NCI-H524 (cell line): ENCODE measurements at places on chromosomes 5 and 9.

- peak; percentile 49 for DNase-seq
Measured at GRCh38 chr9:124661271-124661670, 109.8 kb downstream of the NR6A1 start.

DNA sequence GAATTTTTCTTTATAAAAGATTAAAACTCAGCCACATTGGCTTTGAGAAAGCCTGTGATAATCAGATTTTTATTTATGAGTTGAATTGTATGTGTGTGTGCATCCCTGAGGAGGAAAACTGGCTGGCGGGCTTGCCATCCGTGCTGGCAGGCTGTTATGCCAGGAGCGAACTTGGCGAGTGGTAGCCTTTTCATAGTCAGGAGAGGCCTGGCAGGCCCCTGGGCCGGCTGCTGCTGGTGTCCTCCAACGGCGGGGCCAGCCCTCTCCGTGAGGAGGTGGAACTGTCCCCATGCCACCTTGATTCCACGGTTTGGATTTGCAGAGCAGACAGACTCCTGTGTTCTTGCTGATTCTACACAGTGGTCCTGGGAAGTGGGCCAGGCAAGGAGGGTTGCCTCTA is 43.3 kb downstream of the ZNF618 start:
- DNase-seq = no peak

DNA sequence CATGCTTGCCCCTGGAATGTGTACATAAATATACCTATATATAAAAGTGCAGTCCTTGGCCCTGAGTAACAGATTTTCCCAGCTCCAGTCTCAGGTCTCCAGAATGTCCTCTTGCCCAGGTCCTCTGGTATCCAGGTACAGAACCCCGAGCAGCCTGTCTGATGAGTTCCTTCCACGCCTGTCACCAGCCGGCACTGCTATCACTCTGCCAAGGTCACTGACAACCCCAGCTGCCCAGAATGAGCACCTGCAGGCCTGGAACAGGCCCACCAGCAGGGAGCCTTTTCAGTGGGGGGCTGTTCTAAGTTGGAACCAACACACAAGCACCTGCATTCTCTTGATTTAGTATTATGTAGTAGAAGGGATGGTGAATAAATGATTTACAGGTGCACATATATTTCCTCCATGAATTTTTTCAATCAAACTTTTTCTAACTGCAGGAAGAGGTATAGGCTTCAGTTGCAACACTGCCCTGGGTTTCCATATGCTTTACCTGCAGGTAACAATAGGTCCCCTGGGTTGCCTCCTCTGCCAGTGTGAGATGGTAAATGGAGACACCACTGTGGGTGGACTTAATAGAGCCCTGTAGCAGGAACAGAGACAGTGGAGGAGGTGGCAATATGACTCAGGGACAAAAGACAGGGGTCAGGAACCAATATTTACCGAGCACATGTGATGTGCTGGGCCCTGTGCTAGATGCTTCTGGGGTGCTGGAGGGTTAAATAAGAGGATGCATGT is 291.9 kb downstream of the SPOCK1 start:
- no peak for DNase-seq

DNA sequence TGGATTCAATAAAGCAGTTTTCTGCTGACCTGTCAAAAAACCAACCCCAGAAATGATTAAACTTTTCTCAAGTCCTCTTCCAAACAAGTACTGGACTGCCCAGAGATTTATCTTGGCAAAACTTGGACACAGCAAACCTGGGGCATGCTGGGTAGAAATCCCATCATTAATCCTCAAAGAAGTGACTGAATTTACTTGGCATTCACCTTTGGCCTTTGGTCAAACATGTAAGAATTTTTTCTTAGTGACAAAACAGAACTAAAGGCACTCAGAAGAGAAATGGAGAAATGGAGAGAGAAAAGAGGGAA is 248.6 kb upstream of the NREP start:
- no peak for DNase-seq

DNA sequence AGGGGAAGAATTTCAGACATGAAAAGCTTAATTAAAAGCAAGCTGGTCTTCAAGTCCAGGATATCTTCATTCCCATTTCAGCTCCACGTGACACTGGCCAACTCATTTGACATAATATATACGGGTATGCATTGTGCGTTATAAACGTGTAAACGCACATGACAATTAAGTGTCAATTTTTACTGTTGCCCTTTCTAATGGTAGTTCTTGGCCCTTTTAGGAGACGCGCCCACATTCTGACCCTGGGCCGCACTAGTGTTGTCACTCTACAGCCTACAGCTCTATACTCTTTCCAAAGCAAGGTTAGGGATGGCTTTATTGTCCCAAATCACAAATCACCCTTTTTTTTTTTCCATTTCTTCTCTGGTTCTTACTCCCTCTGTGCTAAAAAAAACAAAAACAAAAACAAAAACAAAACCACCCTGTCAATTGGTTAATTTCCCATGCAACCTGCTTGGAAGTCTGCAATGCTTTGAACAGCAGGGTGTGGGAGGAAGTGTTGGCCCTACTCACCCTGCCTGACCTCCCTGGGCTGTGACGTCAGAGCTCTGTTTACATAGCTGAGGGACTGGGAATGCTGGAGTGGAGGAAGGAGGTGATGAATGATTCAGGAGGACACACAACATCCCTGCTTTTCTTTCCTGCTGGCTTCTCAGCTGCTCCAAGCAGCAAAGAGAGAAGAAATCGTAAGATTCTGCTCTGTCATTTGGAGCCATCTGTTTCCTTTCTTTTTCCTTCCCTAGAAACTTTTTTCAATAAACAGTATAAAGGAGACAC is 19.3 kb downstream of the RFK start:
- no peak for DNase-seq

GRCh38 chr9:36317766-36318165 is 59.5 kb upstream of the GNE start:
- no peak for DNase-seq

GRCh38 chr5:59765446-59765845 is 128.1 kb downstream of the PDE4D start:
- no peak for DNase-seq

DNA sequence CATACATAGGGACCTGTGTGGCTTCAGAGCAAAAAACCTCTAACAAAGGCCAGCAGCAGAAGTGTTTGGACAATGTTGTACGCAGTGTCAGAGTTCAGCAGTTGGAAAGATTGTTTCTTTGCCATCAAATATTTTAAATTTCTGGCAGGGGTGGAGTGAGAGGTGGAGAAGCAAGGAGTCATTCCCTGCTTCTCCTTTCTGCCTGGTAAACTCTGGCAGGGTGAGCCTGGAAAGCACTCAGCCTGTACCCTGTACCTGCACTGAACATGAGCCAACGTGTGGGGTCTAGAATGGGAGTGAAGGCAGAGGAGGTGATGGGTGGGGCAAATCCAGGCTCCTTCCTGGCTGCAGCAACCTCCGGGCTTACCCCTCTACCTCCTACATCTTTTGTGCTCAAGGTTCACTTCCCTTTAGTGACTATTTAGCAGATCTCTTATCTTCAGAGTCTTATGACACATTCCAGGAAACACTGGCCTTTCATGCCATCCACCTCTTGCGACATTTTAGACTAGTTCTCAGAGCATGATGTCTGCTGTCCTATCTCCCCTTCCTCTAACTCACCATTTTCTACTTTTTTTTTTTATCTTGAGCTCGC is 445.0 kb upstream of the PIK3R1 start:
- no peak for DNase-seq

DNA sequence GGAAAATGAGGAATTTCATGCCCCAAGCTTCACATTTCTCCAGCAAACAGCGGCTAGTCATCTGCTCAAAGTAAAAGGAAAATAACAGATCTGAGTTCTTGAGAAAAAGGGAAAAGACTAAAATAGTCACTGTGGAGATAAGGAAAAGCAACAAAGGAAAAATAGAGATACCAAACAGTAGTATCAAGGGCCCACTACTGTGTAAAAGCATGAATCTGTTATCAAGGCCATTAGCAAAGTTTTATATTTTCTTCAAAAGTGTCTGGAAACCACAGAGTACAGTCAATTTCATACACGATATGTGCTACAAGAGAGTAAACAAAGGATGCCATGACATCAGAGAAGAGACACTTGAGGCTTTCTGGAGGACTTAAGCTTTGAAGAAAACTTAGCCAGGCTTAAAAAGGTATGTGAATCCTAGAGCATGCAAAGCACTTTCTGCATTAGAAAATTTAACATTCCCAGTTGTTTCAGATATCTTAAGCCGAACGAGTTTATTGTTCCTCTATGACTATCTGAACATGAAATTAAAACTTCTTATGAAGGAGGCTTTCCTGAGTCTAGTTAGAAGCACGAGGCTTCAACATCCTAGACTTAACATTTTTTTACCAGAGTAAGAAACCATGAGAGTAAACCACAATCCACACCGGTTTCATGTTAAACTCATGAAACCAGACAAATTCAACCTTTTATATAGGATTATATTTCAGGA is 1.2 kb downstream of the TTC33 start:
- peak; percentile 34 for DNase-seq

GRCh38 chr5:6383376-6383775 is 5.0 kb upstream of the MED10 start:
- no peak for DNase-seq
